ENCODE measurements at places on chromosomes 12 and 14. TPM values are rescaled to one million over a fixed set of nuclear protein-coding genes. Genes with fewer than 3 reads are reported as not detected.

Gene RHOJ
- not detected for total RNA-seq

Gene KRT85
- not detected for total RNA-seq

Gene PTPN21
- 3.8 TPM for total RNA-seq

Gene HNF1A
- not detected for total RNA-seq

Gene TCL1B
- not detected for total RNA-seq

Gene AQP6
- total RNA-seq = 0.17 TPM

Gene KRT77
- total RNA-seq = not detected

Gene ACTN1
- 71.1 TPM for total RNA-seq

Gene ST8SIA1
- not detected for total RNA-seq

- DNase-seq = no peak
Observed at GRCh38 chr12:63804746-63805145, 25.0 kb downstream of the RXYLT1 start.

- peak; percentile 71 for DNase-seq
Observed at GRCh38 chr12:87820524-87821202, 208.5 kb downstream of the C12orf50 start.

DNA sequence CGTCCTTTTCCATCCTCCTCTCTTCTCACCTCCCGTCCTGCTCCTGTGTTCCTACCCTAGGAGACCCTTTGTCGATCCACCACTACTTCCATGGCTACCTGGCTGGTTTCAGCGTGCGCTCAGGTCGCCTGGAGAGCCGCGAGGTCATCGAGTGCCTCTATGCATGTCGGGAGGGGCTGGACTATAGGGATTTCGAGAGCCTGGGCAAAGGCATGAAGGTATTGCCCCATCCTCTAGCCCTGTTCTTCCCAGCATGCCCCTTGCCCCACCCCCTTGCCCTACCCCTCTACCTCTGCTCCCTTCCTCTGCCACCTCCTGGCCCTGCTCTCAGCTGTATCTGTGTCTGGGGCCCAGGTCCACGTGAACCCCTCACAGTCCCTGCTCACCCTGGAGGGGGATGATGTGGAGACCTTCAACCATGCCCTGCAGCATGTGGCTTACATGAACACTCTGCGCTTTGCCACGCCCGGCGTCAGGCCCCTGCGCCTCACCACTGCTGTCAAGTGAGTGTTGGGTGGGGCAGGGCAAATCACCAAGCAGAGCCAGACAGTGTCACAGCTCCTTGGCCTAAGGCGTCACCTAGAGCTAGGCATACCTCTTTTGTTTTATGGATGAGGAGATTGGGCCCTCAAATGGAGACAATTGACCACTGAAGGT lies 12.8 kb downstream of the CLSTN3 start:
- DNase-seq = no peak

DNA sequence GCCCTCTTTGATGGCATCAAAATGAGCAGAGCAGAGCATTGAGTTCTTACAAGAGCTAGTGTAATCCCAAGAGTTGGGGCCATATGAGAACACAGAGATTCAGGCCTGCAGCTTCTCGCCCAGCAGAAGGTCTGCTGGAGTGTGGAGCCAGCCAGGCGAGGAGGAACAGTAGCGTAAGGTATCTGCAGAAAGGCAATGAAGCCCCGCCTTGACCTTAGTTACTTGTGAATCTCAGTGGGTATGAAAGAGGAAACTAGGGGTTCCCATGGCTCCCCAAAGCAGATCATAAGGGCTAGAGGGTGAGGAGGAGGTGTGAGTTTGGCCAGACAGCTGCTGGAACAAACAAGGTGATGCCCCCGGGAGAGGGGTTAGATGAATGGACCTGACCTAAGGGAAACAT lies 49.4 kb downstream of the SLC8A3 start:
- no peak for DNase-seq

- DNase-seq = no peak
Observed at GRCh38 chr14:63909984-63910383, 57.2 kb downstream of the SYNE2 start.

GRCh38 chr12:23964812-23965211 lies 15.3 kb upstream of the SOX5 start:
- no peak for DNase-seq

GRCh38 chr12:103780093-103780440 lies 61.0 kb downstream of the NT5DC3 start:
- no peak for DNase-seq

DNA sequence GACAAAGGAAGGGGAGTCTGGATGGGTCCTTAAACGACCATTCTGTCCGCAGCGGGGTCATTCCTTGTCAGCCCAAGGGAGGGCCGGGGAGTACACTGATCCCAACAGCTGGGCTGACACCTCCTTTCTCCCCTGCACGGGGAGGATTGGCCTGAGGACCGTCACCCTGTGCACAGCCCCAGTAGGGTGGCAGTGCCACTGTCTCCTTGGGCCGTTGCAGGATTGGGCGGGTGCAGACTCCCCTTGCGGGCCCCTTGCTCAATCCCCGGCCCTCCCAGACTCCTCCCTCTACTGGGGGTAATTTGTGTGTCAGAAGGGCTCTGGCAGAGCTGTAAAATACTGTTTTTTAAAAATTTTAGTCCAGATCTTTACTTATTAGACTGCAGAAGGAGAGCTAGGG lies 12.6 kb upstream of the AMN start:
- no peak for DNase-seq

DNA sequence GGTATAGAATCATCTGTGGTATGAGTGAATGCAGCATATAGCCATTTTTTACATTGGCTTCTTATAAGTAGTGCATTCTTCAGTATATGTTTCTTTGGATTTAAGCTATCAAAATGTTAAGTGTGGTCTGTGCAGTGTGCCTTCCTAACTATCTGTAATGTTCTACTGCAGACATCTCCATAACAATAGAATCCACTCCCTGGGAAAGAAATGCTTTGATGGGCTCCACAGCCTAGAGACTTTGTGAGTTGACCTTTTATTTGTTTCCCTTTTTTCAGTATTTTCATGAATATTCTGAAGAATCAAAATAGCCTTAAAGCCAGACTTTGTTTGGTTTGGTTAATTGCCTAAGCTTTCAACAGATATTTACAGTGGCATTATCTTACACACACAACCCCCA lies 107.2 kb downstream of the ZFC3H1 start:
- no peak for DNase-seq

- no peak for DNase-seq
Observed at GRCh38 chr12:130672089-130672820, 43.8 kb downstream of the RIMBP2 start.

GRCh38 chr14:87567618-87568295 lies 425.2 kb downstream of the GALC start:
- DNase-seq = no peak

DNA sequence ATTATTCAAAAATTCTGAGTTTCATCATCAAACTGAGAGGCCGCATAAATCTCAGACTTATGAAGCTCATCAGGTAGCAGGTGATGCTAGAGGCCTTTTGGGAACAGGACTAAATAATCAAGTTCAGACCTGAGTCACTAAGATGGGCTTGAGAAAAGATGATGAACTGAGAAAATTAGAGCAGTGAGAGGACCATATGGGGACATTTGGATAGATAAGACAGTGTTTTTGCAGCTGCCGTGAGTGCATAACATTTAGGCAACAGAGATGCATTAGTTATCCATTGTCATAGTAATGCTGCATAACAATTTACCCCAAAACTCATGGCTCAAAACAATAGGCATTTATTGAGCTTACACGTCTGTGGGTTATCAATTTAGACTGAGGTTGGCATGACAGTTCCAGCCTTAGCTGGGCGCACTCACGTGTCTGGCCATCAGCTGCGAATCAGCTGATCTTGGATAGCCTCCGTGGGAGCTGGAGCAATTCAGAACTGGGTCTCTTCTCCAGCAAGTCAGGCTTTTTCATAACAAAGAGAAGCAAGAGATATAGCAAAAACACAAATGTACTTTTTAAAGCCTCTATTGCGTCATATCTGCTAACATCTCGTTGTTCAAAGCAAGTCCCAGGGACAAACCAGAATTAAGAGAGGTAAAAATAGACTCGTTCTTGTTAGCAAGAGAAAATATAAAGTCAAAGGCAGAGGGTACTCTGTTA lies 72.8 kb downstream of the CAPZA3 start:
- no peak for DNase-seq

DNA sequence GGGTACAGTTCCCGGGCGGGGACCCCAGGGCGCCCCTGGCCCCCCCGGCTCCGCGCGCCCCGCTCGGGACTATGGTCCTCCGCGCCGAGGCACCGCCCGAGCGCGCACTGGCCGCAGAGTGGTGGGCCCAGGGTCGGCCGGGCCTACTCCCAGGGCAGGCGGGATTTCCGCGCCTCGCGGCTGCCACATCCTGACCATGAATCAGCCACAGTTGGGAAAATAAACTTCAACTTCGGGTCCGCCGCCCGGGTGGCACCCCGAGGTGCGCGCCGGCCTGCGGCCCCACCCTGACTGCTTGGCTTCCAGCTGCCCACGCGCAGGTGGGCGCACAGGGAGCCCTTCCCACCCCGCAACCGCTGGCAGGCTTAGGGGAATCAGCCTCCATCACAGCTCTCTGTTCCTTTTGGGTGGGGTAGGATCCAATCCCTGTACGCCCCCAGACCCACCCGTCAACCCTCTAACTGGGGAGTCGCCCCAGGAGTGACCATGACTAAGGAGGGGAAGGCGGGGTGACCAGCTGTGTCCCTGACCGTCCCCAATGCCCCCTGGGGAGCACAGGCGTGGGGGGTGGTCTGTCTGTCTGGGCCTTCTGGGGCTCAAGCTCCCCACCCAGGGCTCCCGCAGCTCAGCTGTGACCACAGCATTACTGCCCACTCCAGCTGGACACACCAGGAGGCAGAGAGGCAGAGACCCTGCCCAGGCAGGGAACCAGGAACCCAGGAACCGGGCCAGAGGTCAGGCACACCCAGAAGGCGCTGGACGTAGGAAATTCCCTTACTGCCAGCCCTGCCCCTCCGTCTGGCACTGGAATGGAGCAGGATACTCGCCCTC lies 678 bp downstream of the INF2 start:
- no peak for DNase-seq

DNA sequence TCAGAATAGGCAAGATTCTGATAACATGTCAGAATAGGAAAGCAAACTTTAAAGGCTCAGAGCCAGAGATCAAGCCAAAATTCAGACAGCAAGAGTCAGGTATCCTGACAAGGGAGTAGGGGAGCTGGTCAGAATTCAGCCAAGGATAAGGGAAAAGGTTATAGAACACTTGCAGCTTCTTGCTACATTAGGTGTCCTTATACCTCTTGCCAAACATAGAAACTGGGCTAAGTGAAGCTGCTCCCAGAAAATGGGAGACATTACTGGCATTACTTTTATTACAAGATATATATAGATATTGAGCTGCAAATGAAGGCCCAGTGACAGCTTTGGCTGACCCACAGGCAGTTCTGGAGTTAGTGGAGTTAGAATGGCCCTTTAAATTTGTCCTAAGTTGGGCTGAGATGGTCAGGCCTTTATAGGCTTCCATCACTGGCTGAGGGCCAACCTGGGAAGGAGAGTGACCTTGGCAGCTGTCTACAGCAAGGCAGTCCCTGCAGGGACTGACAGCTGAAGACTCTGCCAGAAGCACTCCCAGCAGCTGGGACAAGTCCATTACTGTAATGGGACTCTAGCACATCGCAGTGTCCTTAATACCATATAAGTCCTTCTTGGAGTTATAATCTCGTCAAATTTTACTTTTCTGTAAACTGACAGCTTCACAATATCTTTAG lies 83.0 kb downstream of the LRRC9 start:
- DNase-seq = no peak

- no peak for DNase-seq
Observed at GRCh38 chr14:90140298-90140955, 78.6 kb downstream of the KCNK13 start.

DNA sequence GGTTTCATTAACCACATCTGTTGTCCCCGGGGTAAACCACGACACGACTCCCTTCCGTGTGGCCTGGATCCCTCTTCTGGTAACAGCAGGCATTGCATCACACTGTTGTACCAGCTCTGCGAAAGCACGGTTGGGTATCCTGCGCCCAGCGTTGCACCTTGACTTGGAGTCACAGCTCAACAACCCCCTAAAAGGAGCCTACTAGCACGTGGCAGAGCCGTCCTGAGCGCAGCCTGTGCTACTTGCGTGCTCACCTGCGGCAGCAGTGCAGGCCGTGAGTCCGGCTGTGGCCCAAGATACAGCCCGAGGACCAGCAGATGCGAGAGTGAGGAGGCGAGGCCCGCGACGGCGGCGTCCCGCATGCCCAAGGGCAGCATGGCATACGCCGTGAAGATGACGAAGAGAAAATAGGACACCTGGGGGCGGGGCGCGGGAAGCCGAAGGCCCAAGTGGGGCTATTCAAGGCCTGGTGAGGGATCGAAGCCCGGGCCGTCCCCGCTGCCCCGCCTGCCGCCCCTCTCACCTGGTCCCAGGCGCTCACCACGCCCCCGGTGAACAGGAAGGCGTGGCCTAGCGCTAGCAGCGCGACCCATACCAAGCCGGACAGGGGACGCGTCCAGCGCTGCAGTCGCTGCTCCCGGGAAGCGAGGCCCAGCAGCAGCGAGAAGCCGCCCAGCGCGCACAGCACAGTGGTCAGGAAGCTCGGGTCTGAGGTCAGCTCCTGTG lies 2.4 kb downstream of the ADCY4 start:
- DNase-seq = peak; percentile 56

DNA sequence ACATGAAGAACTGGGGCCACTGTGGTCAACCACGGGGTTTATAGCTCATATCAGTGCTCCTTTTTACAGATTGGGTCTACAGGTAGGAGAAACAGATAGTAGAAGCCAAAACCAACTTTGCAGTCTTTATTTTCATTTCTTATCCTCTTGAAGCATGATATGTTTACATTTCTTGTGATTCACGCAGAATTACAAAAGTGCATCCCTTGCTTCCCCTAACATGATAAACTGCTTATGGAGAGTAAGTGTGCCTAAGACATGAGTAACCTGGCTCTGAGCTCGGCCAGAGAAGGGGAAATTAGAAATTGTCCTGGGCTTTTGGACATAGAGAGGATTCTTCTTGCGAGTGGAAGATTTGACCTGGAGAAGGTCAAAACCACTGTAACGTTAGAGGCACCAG lies 18.4 kb downstream of the PWP1 start:
- no peak for DNase-seq

- peak; percentile 44 for DNase-seq
Observed at GRCh38 chr12:54300732-54301427, at the start of gene NFE2. Gene NFE2, minus strand, starts transcription at chr12:54301015. Its CDS starts 5,767 bp downstream, at chr12:54295248.

GRCh38 chr12:53956251-53956887 lies 1.7 kb downstream of the HOXC12 start:
- DNase-seq = no peak

GRCh38 chr12:83016218-83016835 lies 329.6 kb downstream of the TMTC2 start:
- DNase-seq = peak; percentile 48

DNA sequence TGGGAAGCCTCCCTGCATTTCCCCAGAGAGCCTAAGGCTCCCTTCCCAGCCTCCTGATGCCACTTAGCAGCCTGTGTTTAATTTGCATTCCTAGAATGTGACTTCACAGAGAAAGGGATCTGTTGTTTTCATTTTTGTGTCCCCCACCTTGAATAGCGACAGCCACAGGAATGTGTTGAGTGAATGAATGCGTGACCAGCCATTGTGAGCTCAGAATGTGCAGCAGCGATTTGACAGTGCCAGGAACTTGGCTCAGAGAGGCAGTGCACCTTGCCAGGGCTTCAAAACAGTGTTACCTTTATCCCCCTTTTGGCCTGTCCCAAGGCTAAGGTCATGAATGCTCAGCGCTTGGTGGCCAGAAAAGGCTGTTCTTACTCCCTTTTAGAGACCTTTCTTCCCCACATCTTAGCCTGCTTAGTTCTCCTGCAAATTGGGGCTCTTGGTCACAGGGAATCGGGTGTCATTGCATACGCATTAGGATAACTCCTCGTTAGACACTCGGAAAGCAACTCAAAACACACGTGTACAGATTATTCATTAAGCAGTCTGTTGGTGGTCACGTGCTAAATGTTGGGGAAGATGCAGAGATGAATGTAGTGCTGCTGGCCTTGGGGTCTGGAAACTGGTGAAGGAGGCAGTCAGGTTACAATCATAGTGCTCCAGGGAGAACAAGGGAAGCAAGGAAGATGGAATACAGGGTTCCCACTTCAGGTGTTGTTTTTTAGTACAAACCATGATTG lies 9.8 kb downstream of the NTF3 start:
- no peak for DNase-seq
